ENCODE measurements at places on chromosomes 4 and X.

GRCh38 chr4:53465281-53465680 is 87.8 kb downstream of the FIP1L1 start:
- no peak for DNase-seq

DNA sequence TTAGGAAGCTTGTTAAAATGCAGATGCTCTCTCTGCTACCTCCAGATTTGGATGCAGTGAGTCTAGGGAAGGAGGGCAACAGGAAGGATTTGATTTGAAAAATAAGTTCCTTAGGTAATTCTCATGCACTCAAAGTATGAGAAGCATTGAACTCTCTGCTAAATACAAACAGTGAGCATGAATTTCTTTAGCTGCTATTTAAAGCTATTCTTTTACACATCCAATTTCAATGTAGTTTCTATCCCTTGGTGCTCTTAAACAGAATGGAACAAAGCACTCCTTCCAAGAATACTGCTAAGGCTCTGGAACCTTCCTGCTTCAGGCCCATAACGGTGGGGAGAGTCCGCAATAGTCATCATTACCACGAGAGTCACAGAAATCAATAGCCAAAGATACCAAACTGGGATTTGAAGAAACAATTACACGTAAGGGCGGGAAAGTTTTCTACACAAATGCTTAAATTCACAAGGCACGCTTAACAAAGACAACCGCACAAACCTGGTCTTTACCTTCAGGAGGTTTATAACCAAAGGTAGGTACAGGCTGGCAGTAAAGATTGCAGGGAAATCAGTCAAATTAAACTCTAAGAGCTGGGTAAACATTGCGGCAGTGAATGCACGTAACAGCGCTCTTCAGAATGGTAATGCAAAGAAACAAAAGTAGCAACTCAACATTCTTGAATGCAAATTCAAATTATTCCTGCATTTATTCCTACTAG is 123.2 kb upstream of the NAP1L5 start:
- no peak for DNase-seq

DNA sequence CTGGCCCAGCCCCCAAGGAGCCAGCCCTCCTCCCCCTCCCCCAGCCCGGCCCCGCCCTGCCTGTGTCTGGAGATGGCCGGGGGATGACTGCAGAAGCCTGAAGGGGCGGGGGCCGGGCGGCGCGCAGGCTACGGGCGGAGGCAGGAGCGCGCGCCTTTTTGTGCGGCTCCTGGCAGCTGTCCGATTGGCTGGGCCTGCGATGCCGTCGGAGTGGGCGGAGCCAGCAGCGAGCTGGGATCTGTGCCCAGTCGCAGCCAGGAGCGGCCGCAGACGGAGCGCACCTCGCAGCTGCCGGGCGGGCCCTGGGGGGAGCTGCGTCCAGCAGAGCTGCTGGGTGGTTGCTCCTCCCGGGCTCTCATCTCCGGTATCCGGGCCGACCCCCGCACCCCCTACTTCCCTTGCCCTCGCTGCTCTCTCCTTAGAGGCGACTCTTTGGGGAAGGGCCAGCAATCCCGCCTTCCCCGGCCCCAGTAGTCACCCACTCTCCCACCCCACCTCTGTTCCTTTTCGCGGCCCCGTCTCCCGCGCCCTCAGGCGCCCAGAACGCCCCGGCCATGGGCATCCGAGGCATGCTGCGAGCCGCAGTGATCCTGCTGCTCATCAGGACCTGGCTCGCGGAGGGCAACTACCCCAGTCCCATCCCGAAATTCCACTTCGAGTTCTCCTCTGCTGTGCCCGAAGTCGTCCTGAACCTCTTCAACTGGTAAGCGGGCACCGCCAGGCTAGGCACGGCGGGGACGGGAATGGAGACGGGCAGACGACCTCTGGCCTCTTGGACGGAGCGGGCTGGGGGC is at the start of gene GABRQ:
GABRQ (plus strand) TSS at position 247 of the 794 bp plus-strand sequence; CDS start at position 555, 308 bp downstream.
- DNase-seq: no peak

GRCh38 chr4:128715616-128716015 is 93.9 kb upstream of the JADE1 start:
- no peak for DNase-seq

DNA sequence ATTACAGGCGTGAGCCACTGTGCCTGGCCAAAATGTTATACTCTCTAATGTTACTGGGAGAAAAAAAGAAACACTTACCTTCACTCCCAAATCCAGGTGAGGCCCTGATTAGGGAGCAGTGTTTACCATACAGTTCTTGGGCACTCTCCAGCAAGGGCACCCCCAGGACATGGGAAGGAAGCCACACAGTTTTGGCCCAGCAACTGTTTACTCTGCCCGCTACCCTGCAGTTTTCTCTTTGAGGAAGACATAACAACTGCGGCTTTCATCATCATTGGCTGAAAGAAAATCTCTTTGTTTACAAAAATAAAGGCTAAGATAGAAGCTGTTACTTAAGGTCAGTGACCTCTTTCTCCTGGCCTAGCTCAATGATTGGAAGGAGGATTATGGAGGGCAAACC is 145.5 kb upstream of the DUSP21 start:
- DNase-seq: no peak

GRCh38 chr4:163415668-163416067 is 57.9 kb downstream of the TKTL2 start:
- DNase-seq: no peak

DNA sequence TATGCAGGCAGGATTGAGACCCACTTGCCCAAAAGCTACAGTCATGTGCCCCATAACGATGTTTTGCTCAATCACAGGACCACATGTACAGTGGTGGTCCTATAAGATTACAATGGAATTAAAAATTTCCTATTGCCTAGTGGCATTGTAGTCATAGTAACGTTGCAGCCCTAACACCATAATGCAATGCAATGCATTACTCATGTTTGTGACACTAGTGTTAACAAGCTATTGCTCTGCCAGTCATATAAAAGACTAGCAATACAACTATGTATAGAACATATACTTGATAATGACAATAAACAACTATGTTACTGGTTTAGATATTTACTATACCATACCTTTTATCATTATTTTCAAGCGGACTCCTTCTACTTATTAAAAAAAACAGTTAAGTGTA is 50.6 kb downstream of the VGLL1 start:
- DNase-seq: no peak

DNA sequence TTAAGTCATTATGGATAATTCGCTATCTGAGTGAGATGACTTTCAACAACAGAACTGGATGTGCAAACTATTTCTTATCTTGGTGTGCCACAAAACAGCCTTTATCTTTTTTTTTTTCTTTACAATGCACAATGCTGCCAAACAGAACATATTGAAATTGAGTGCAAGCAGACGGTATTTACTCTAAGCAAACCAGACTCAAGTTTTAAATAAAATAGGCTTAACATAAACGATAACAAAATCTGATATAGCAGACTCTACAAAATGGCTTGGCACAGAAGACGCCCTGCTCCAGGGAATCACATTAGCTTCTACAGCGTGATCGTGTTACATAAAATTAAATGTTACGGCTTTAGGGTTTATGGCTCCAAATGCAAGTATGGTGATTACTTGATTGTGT is 9.6 kb upstream of the STK32B start:
- DNase-seq: no peak

- no peak for DNase-seq
Measured at GRCh38 chrX:79138658-79139241, 5.7 kb upstream of the GPR174 start.

DNA sequence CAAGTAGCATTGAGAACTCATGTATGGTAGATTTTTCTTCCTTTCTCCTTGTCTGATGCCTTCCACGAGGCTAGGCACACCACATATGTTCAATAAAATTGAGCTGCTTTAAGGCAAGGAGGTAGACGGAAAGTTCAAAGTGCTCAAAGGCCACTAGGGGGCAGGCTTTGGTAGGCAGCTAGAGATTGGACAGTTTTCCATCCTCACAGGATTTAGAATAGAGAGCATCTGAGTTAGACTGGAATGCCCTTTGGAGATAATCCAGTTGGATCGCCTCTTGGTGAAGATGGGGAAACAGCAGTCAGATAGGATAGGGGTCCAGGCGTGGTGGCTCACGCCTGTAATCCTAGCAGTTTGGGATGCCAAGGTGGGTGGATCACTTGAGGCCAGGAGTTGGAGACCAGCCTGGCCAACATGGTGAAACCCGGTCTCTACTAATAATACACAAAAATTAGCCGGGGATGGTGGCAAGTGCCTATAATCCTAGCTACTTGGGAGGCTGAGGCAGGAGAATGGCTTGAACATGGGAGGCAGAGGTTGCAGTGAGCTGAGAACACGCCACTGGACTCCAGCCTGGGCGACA is 30.4 kb downstream of the ELF4 start:
- no peak for DNase-seq

GRCh38 chrX:15751155-15751819 is 13.2 kb downstream of the CA5B start:
- no peak for DNase-seq

- no peak for DNase-seq
Measured at GRCh38 chr4:180557348-180557747, 1685.9 kb upstream of the TENM3 start.
